ENCODE measurements at places on chromosomes 7 and 10.

DNA sequence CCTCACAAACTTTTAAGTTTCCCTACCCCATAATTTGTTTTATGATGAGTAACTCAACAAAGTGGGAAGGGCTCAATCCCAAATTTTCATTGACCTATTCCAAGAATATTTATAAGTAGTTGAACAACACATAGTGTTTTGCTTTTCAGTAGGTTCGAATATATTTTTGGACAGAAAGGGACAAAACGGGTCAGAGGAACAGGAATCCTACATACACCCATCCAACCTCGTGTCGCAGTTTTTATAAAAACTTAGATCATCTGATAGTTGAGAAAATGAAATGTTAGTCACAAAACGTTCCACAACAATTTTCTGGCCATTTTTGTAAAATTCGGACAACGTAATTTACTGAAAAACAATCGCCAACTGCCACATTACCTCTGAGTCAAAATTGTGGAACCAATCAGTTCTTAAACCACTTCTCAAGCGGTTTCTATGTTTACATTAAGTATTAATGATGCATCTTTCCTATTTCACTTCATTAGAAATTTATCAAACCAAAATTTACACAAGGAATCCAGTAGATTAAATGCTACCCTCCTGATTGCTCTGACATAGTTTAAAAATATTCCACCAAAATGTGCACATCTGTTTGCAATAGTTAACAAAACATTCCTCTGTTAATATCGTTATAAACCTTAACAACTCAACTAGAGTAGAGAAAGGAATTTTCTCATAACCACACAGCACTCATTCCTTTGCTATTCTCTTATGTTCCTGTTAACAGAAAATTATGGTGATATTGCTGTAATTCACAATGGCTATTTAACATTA lies 6.3 kb downstream of the WNT16 start:
- no peak for DNase-seq

GRCh38 chr7:137985897-137986251 lies 16.0 kb downstream of the CREB3L2 start:
- no peak for DNase-seq

GRCh38 chr7:94028768-94029167 lies 24.6 kb upstream of the BET1 start:
- no peak for DNase-seq

DNA sequence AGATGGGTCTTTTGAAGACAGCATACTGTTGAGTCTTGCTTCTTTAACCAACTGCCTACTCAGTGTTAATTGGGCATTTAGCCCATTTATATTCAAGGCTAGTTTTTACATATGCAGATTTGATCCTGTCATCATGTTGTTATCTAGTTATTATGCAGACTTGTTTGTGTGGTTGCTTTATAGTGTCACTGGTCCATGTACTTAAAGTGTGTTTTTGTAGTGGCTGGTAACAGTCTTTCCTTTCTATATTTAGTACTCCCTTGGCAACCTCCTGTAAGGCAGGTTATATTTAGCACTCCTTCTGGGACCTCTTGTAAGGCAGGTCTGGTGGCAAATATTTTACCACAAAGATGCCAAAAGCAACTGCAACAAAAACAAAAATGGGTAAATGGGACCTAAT lies 66.7 kb downstream of the TES start:
- DNase-seq: no peak

DNA sequence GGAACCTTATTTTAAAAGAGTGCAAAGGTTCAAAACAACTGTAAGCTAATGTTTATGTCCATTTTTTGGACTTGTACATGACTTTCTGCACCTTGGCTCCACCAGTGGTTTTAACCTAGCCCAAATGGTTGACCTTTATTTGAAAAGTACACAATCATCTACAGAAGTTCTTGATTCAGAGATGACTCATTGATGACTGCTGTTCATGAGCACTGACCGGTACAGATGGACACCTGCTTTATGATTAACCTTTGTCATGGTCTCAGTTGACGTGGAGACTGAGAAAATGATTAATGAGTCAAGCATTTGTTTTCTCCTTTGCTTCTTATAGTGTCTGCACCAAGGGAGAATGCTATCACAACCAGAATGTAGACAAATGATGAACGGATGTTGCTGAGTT lies 55.7 kb upstream of the PTER start:
- no peak for DNase-seq
